Stimulated activated CD4-positive, alpha-beta T cell treated with anti-CD3 and anti-CD28 coated beads, Interleukin-4, amount 100 ng/mL, for 4 hours (primary cell): ENCODE measurements at places on chromosomes 16 and 17.

DNA sequence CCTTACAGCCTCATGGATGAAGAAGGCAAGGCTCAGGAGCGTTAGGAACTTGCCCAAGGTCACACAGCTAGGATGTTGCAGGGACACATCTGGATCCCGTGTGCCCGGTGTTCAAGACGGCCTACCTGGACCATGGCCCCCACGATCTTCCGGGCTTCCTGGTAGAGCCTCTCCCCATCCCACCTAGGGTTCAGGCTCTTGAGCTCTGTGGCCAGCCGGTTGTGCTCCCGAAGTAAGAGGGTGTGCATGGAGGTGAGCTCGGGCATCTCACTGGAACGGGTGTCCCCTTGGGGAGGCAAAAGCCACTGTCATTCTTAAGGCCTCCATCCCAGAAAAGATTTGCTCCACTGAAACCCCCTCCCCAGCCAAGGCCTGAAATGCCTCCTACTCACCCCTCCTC lies 5.3 kb downstream of the MPO start:
- no peak for DNase-seq

DNA sequence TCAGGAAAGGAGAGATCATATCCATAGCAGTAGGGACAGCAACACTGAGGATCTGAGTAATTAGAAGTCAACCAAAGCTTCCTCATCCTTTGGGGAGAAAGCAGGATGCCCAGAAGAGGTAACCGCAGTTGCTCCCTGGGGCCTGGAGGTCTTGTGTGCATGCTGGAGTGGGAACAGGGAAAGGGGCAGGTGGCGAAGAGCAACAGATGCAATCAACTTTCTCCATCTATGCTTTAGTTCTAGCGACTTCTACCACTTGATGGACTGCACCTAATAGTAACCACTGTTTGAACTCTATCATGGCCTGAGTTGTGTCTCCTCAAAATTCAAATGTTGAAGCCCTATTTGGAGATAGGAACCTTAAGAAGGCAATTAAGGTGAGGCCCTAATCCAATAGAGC lies 503.8 kb downstream of the NPIPA7 start:
- DNase-seq, result no peak

DNA sequence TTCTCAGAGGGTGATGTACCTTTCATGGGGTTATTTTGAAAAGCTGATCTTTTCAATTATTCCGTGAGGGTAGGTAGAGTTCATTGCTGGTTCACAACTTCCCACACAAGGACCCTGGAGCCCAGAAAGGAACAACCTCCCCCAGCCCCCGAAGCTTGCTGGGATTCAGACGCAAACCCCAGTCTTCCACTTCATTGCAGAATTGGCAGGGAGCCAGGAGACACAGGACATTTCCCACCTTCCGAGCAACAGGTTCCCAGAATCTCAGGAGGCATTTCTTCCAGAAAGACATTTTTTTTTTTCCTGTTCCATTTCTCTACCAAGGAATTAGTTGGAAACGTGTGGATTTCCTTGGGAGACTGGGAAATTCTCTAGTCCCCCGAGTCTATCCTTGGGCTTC lies 106.1 kb downstream of the GP2 start:
- no peak for DNase-seq

GRCh38 chr16:85607321-85607765 lies 5.8 kb upstream of the GSE1 start:
- DNase-seq, result no peak
